ENCODE measurements at places on chromosomes 6 and 20.

DNA sequence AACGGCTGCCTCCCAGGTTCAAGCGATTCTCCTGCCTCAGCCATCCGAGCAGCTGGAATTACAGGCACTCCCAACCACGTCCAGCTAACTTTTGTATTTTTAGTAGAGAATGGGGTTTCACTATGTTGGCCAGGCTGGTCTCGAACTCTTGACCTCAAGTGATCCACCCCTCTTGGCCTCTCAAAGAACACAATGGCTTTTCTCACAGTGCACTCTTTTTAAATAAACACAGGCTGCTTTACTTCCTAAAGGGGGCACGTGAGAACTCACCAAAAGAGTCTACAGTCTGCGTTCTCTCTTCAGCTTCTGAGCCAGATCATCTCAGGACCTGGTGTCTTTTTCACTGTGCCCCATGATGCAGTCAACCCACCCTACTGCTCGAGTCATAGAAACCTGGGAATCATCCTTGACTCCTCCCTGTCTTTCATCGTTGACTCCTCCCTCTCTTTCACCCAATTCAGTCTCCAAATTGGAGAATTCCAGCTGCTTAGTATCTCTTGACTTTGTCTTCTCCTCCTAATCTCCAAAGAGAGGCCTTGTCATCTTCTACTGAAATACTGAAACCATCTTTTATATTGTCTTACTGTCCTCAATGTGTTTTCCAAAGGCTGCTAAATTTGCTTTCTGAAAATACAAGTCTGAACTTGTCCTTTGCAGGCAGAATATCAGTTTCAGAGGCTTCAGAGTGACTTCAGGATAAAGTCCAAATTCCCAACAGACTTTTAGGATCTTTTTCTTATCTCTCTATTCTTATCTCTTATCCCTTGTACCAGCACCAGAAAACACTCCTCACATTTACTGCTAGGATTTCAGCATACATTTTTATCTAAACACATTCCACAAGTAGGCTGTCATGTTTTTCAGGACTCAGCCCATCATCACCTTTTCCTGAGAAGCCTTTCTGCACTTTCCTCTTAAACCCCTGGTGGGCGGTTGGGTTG, 323.4 kb downstream of the SYNE1 start:
- DNase-seq, result peak; percentile 47

- DNase-seq, result peak; percentile 63
Measured at GRCh38 chr6:129500958-129501739, 208.8 kb downstream of the ARHGAP18 start.

DNA sequence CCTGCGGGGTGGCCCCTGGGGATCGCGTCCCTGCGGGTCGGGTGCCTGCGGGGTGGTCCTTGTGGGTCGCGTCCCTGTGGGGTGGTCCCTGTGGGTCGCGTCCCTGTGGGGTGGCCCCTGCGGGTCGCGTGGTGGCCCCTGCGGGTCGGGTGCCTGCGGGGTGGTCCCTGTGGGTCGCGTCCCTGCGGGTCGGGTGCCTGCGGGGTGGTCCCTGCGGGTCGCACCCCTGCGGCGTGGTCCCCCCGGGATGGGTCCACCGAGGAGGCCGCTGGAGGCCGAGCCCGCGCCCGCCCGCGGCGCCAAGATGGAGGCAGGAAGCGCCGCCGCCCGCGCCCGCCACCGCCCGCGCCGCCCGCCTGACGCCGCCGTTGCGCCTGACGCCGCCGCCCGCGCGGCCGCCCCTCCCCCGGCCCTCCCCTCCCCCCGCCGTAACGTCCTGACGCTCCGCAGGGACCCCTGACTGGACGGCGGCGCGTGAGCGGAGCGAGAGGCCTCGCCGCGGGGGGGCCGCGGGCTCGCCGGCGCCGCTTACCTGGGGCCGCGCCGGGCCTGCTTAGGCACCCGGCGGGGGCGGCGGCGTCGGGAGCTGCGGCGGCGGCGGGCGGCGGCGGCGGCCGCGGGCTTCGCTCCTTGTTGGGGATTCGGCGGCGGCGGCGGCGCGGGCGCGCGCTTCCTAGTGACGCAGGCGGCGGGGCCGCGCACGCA, at the start of gene GMEB2:
GMEB2 (minus strand) TSS at position 678 of the 705 bp plus-strand sequence. CDS start 7,704 bp downstream, outside the sequence.
- peak; percentile 92 for DNase-seq

GRCh38 chr6:144063744-144064401, 31.5 kb downstream of the SF3B5 start:
- peak; percentile 97 for DNase-seq

DNA sequence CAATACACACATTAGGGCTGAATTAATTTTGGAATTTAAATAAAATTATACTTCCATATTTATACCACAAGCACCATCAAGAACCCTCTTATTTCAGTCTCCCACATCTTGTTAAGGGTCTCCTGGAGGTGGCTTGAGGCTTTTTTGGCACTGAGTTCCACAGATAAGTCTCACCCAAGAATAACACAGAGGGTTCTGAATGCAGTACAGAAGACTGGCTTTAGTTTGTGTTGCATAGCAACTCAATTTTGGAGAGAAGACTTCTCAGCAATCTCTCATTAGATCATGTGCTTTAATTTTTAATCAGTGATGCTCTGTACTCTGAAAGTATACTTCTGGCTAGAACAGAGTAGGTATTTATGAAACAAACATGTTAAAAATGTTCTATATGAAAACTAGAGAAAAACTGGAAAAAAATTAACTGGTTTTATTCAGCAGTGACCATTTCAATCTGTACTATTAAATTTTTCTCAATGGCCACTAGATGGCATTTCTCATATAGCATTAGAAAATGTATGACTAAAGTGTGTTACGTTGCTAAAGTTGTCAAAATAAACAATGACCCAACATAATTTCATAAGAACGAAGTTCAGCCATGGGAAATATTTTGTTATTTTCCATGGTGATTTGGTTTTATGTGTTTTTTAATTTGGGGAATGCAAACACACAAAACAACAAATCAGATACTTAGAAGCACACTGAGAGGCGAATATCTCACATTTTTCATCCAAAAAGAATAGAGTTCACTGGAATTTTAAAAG, 32.7 kb upstream of the MAP7 start:
- no peak for DNase-seq

DNA sequence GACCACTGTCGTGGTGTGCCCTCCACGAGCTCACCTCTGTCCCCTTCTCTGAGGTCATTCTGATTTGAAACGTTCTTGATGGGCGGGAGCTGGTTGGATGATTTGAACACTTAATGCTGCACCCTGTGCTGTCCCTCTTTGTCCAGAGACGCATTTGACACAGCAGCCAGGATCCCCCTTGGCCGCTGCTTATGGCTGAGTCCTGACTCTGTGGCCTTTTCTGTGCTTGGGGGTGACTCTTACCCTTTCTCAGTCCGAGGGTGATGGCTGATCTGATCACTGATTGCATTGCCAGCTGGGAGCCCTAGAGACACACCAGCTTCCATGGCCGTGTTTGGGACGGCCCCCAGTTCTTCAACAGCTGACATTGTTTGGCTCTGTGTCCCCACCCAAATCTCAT, 43.5 kb upstream of the FRMD1 start:
- DNase-seq, result no peak

- DNase-seq, result no peak
Measured at GRCh38 chr6:3822747-3823445, 26.3 kb upstream of the FAM50B start.

DNA sequence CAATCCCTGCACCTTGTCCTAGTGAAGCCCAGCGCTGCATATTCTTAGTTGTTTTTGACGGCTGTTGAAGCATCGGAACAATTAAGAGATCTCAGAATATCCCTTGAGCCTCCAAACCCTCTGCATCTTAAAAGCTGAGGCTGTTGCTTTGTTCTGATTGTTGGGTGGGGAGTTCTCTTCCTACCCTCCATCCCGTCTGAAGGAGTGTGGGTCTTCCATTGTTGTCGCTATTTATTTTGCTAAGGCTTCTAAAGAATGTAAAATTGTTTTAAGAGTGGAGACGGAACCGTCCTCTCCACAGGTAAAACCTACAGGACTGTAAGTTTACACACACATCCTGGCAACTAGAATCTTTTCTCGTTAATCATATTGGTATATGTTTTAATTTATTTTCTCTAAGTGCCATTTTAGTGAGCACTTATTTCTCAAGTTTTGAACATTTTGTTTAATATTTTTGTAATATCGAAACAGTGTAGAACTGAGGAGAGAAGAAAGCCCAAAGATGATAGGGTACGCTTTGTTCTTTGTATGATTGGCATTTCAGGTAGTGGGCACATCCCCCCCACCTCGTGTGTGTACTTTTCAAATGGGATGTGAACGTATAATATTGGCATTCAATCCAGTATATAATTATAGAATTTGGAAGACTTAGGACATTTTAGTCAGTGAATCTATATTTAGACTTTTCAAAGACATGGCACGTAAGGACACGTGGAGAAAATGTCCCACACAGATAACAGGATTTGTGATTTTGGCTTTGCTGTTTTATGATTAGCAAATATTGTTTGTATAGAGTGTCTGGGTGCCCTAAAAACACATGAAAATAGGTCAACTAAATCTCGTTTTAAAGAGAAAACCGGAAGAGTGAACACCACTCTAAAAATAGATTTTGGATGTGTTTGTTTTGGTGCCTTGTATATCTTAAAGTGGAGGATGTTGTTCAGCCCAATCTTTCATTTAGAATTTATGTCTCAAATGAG, 1.3 kb downstream of the RNF146 start:
- no peak for DNase-seq

GRCh38 chr20:24418731-24419130, 50.7 kb upstream of the SYNDIG1 start:
- no peak for DNase-seq

DNA sequence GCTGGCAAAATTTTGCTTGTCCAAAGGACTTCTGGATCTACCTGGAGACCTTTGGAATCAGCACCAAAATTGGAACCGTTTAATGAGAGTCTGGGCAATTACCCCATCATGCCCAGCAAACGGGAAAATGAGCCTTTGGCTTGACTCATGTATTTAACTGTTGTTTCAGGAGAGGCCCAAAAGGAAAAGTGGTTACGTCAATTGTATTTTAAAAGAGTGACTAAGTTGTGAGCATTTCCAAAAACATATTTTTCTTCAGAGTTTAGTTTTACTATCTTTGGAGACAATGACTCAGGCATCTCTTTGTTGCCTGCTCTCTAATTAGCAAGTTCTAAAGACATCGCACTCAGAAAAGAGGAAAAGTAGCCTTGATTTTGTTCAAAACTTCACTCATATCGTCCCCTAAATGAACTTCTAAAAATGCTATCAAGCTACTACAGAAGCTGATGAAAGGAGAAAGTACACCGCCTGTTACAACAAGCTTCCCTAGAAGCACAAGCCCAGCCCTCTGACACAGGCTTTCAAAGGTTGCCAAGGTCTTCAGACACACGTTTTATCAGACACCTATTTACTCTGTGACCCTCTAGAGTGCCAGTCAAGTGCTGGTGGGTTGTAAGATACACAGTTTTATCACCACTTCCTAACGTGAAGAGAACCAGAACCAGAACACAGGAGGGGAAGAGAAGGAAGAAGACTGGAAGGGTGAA, 146.2 kb downstream of the TBX18 start:
- DNase-seq, result no peak

GRCh38 chr6:132814716-132815570, 574 bp downstream of the RPS12 start:
- DNase-seq, result no peak

GRCh38 chr20:17849901-17850683, 118.5 kb downstream of the SNX5 start:
- no peak for DNase-seq

- no peak for DNase-seq
Measured at GRCh38 chr20:45857882-45858216, 435 bp downstream of the ZSWIM3 start.

DNA sequence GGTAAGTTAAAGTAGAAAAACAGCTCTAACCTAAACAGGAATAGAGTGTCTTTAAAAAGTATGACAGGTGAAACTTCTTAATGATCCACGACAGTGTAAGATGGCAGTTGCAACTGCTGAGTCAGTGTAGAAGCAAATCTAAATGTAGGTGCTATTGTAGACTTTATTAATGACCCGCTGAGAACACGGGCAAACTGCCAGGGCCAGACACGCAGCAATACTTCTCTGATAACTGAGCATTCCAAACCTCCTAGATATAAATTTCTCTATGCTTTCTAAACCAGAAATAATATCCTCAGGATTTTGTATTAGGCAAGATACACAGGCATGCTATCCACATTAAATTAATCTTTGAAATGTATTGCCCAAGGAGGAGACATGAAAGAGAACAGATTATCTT, 1076.4 kb downstream of the HACE1 start:
- DNase-seq, result no peak

DNA sequence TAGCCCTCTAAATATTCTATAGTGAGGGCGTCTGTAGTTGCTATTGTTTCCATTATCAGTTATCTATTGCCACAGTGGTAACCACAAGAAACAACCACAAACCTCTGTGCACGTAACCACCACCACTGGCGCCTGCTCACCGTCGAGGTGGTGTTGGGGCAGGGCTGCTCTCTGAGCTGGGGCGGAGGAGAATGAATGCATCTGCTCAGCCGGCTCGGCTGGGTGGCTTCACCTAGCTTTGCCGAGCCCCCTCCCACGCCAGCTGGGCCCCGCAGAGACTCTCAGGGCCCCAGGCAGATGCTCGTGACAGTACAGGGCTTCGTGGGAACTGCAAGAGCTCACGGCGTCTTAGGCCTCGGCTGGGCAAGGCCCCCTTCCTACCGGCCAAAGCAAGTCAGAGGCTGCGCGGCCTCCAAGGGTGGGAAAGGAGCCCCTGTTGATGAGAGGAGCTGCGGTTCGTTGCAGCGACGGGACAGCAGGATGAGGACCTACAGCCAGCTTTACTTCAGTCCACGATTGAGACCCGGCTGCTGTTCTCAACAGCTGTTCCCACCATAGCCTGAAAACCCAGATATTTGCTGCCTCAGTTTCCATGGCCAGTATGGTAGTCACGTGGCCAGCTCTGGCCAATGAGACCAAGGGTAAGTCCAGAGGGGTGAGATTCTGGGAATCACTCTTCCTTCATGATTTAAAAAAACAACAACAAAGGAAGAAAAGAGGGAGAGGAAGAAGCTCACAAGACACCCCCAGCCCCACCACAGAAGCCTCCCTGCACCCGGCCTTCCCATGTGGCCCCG, 120.2 kb upstream of the AFDN start:
- peak; percentile 94 for DNase-seq

DNA sequence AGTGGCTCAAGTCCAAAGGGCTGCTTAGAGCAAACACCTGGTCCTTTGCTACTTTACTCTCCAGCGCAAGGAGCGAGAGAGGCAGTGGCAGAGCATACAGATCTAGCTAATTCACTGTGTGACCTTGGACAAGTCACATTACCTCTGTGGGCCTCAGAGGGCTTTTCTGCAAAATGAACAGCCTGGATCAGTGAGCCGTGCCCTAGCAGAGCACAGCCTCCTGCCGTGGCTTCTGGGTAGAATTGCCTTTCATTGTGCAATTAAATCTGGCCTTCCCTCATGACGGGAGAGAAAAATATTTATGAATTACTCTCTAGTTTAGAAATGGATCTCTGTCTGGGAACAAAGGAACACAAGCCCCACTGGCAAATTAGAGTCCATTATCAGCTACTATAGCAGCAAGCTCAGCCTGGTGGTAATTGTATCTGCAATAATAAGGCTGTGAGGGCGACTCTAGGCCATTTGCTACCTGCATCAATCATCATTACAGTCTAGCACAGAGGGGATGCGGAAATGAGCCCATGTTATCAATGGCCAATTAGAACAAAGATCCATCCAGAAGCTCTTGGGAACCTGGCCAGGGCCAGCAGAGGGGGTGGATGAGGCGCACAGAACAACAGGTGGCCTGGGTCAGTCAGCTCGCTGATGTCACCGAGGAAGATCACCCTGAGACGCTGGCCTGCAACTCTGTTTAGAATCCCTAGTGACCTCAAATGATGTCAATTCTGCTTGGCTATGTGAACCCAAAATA, 114.2 kb upstream of the LY86 start:
- no peak for DNase-seq
